ENCODE measurements at places on chromosomes 7 and 10.

DNA sequence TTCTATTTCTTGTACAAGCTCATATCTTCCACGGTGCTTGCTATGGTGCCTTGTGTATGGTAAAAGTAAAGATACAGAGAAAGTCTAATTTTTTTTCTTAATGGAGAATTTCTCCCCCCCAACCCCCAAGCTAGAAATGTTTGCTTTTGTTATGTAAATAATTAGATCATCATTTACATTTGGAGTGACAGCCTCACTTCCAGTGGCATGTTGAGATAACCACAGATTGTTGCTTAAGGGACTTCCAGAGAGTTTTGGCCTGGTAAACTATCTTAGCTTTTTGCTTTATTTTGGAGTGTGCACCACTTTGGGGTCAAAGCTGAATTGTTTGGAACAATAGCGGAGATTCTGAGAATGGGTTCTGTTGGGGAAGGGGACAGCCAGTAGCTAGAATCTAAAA lies 129.7 kb downstream of the ZNF365 start:
- DNase-seq: no peak

GRCh38 chr10:128487517-128487916 lies 361.3 kb upstream of the MKI67 start:
- DNase-seq: no peak

DNA sequence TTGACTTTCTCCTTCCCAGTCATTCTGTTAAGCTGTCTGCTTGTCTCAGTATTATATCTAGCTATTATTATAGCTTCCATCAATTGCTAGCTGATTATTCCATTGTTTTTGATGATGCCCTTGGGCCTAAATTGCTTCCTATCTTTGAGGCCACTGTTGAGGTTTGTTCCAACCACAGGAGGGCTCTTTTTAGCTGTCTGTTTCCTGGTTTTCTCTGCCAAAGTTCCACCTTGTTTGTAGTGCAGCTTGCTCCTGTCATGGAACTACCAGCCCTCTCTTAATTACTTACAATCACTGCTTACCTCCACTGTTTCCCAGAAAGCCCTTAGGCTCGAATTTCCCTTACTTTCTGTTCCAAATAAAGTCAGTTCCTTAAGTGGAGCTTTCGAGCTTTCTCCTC lies 118.7 kb upstream of the SEC61G start:
- no peak for DNase-seq

- DNase-seq: no peak
Observed at GRCh38 chr10:44960088-44960460, 472 bp downstream of the RASSF4 start.

GRCh38 chr7:124796771-124797170 lies 31.2 kb upstream of the GPR37 start:
- no peak for DNase-seq

DNA sequence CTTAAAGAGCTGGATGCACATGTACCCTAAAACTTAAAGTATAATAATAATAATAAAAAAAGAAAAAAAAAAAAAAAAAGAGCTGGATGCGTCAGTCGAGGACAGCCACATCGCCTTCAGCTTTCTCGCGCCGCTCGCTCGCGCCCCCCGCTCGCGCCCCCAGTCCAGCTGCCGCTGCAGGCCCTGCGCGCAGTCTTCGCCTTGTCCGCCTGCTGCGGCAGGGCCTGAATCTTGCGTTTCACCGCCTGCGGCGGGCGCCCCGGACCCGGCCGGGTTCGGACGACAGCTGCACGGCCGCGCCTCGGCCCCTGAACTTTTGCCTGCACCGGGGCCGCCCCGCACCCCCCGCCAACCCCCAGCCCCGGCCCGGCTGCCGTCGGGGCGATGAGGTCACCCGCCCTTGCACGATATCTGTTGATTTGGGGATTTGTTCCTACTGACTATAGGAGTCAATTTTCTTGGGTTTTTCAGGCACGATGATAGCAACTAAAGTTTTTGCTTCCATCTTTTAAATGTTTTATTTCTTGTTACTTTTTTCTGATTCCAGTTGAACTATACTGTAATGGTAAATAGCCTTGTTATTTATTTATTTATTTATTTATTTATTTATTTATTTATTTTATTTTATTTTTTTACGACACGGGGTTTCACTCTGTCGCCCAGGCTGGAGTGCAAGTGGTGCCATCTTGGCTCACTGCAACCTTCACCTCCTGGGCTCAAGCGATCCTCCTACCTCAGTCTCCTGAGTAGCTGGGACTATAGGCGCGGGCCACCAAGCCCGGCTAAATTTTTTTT lies 33.5 kb upstream of the CPN1 start:
- DNase-seq: no peak

DNA sequence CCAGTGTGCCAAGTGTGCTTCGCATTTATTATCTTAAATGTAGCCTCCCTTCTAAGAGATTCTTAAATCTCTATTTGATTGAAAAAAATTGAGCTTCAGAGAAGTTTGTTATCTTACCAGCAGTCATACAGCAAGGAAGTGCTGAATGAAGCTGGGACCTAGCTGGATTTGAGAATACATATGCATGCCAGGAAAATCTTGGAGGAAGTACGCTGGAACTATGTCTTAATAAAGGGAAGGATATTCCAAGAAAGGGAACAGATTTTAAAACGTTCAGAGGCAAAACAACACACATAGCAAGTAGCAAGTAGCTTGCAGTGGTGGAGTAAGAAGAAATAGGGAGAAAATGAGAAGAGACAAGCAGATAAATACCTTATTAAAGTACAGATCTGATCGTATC lies 1.5 kb downstream of the CFAP70 start:
- no peak for DNase-seq

DNA sequence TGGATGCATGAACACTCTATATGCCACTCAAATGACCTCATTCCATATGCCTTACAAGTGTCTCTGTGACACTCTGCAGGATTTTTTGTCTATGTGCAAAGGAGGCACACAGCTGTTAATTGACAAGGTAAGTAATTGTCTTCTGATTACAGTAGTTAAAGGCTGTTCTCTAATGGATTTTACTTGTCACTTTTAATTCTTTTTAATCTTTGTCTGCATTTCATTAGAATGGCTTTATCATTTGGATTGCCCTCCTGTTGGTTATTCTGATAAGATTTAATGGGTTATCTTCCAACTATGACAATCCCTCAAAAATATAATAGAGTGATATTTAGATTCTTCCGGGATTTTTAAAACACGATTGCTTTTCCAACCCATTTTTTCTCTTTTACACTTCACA lies 290.0 kb upstream of the TEX47 start:
- DNase-seq: no peak

DNA sequence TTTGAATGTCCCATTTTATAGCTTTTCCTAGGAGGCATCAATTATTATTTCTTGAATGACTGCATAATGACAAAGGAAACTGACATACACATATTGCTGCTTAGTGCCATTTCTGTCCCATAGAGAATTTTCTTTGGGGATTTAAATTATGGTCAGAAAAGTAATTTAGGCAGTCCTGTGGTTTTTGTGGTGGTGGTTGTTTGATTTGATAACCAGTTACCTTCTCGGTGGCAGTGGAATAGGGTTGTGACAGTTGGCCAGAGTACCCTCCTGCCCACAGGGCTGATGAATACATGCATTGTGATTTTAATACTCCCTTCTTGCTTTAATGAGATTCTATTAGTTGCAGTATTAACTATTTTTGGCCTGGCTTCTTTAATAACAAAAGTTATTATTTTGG lies 6.6 kb upstream of the SGCE start:
- no peak for DNase-seq

DNA sequence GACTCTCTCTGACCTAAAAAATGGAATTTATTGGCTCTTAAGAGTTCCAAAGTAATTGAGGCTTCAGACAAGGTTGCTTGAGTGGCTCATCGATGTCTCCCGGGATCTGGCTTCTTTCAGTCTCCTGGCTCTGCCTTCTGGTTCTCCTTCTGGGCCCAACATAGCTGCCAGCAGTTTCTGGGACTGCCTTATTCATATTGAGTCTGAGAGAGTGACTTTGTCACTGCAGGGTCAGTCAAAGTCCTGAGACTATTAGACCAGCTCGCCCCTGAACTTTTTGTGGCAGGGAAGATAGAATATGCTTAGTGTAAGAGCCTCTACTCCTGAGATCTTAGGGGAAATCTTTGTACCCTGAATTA lies 94.0 kb downstream of the MMRN2 start:
- DNase-seq: no peak

DNA sequence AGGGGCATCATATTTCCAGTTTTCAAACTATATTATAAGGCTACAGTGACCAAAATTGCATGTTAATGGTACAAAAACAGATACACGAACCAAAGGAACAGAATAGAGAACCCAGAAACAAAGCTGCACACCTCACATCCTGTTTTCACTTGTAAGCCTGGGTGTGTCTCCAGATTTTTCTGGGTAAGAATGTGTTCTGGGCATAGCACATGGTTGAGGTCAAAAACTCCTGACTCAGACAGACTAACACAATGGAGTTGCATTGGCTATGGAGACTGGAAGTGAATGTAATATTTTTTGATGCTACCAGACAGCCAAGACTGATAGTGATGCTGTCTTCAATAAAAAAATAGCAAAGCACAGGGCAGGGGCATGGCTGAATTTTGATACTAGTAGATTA lies 1175.2 kb downstream of the NXPH1 start:
- no peak for DNase-seq

- no peak for DNase-seq
Observed at GRCh38 chr7:128879939-128880746, 17.5 kb downstream of the ATP6V1F start.

- no peak for DNase-seq
Observed at GRCh38 chr10:111973306-111973705, 210.3 kb downstream of the GPAM start.

DNA sequence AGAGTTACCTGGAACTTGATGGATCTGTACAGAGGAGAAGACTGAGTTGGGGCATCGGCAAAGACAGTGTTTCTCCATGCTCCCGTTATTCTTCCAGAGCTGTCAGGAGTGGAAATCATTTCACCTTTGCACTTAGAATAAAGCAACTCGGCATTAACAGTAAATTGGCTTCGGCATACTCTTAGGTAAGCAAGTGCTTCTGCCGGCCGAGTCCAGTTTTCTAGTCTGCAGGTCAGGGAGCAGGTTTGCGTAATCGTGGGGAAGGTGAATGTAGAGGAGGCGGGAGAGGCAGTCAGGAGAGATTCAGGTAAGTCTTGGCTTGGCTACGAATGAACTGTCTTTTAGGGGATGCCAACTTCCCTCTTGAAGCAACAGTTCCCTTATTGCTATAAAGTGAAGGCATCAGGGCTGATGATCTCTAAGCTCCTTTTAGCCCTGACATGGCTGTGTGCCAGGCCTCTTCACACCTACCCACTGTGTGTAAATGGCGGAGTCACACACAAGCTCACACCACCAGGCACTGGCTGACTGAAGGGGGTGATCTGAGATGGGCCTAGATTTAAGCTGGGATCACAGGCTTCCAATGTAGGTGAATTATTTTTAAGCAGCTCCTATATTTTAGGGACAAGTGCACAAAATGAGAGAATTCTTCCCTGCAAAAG lies 127.1 kb downstream of the GATA3 start:
- DNase-seq: no peak

GRCh38 chr10:132627666-132628531 lies 90.3 kb downstream of the INPP5A start:
- no peak for DNase-seq

GRCh38 chr10:43409385-43410109 lies 561 bp upstream of the HNRNPF start:
- DNase-seq: peak; percentile 59

DNA sequence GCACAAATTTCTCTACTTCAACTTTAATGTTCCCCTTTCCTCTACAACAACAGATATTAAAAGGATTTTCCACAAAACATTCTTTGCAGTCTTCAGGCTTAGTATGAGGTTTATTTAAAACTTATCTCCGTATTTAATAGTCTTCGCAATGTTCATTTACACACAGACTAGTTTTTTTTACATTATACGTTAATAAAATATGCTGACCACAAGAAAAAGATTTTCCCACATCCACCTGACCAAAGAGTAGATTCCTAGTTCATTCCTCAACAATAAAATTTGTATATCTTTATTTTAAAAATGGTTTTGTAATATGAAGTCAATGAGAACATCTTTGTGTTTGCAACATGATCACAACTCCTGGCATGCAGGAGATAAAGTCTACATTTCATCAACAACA lies 42.4 kb downstream of the POT1 start:
- no peak for DNase-seq

- DNase-seq: no peak
Observed at GRCh38 chr7:4108951-4109350, 573.1 kb upstream of the FOXK1 start.

DNA sequence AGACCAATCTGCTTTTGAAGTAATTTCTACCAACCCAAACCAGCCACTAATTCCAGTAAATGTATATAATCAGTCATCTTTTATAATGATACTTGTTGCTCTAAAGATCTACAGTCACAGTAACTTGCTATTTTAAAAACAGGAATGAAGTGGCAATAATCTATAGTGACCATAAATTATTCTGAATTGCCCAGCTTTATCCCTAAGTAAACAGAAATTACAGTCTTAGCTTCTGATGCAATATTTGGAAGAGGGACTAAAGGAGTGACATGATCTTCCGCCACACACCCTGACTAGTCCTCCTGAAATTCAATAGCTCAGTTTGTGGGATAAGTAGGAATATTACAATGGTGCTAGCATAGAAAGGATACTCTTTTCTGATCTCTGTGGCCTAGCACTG lies 96.1 kb downstream of the ATE1 start:
- DNase-seq: no peak

DNA sequence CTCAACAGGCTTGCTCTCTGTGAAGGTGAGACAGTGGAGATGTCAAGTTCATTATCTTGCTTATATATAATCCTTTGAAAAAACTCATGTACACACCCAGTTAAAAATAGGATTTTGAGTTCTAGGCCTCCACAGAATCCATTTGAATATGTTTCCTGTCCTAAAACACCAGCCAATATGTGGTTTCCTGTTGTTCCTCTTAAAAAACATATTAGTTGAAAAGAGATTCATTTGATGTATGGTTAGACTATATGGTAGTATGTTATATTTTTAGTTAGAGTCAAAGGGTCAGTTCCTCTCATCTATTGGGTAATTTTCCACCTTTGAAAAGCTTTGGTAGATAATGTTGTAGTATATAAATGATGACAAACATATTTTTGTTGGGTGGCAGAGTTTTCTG lies 16.0 kb downstream of the PPP1R9A start:
- DNase-seq: no peak

GRCh38 chr10:14510346-14510745 lies 179.6 kb upstream of the FRMD4A start:
- no peak for DNase-seq

DNA sequence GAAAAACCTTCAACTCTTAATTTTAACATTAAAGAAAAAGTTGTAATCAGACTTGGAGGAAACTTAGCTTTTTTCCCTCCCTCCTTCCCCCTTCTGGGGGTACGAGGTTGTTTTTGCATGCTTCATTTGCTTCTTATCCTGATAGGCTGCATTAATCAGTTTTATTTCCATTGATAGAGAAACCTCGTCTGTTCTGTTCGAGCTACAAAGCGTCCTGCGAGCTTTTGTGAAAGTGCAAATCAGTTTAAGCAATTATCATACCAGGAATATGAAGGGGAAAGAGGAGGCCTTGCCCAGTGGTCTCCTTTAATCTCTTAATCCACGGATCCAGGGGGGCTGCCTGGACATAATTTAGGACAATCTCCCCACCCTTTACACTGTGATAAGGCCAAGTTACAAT lies 7.5 kb downstream of the EMX2 start:
- no peak for DNase-seq

Data from activated CD4-positive, alpha-beta T cell treated with anti-CD3 and anti-CD28 coated beads for 1 hour (primary cell).